A549 treated with GW870086 at 1 μM for 4 hours (cell line): ENCODE measurements at places on chromosomes 1 and 21. TPM values are rescaled to one million over a fixed set of nuclear protein-coding genes. Genes with fewer than 3 reads are reported as not detected.

Gene STK40
- total RNA-seq: 9.3 to 11.8 TPM (median 10.8 TPM) in 5 replicates

Gene RAD54L
- total RNA-seq: 9.5 to 12.4 TPM (median 10.4 TPM) in 5 replicates

Gene SPRR2B
- not detected in 5 replicates for total RNA-seq

Gene MROH9
- total RNA-seq: not detected in 5 replicates

Gene SMIM1
- 0.79 to 1.9 TPM (median 1.3 TPM) in 5 replicates for total RNA-seq

Gene SEC16B
- 0.62 to 0.86 TPM (median 0.75 TPM) in 5 replicates for total RNA-seq

Gene KCNE1
- total RNA-seq: not detected in 5 replicates

Gene LCE1F
- total RNA-seq: not detected in 5 replicates

Gene CTBS
- 3.7 to 6.8 TPM (median 6.0 TPM) in 5 replicates for total RNA-seq

Gene B3GALT2
- not detected in 5 replicates for total RNA-seq

Gene GNAT2
- 0.14 to 0.26 TPM in 2 of 5 replicates, not detected in the others for total RNA-seq

Gene GJA8
- not detected in 5 replicates for total RNA-seq

Gene SPAG17
- total RNA-seq: not detected in 5 replicates

Gene KRTAP26-1
- total RNA-seq: not detected in 5 replicates

Gene CD1B
- not detected in 5 replicates for total RNA-seq
